AML-193 (cell line): ENCODE measurements at places on chromosomes 2 and 18.

DNA sequence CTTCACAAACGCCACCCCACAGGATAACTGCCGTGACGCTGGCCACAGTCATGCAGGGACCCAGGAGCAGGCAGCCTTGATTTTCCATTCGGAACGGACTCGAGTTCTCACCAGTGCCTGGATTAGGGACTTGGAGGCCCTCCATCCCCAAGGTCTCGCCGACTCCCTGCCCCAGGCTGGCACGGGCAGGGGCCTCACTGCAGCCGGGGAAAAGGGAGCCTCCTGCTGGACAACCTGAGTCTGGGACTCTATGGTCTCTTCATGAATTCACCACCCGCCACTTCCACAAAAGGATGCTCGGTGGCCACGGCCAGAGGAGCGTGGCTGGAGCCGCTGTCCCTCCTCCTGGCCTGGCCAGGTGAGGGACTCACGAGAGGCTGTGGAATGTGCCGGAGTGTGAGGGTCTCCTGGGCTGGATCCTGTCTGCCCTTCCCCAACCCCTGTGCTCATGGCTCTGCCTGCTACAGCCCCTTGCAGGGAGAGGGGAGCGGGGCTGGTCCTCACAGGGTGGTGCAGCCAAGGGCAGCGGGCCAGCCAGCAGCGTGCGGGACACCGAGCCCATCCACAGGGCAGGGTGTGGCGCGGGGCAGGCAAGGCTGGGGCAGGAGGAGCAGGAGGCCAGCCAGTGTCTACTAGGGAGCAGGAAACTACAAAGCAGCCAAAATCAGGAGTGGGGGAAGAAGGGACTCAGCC, 42.3 kb downstream of the AQP12A start:
- peak; percentile 15 for DNase-seq

DNA sequence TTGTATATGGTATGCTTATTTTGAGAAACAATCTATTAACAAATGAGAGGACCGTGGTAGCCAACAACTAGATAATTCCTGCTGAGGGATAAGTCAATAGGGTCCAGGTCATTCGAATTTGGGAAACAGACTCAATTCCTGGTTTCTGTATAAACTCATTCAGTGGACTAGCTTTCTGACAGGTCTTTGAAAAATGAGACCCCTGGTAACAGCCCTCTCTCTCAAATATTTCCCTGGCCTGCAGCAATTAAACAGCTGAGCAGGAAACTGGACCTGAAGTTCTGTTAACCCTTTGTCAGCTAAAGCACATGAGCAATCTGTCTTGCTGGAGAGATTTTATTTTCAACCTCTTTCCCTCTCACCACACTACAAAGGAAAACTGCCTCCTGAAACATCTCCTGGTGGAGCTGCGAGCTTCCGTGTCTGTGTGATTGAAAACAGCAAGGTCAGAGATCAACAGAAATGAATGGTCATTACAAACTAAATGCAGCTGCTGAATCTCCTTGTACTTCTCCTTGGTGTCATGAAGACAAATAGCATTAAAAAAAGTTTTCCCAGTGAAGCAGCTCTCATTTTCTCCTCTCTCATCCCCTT, 70.3 kb upstream of the CCDC85A start:
- no peak for DNase-seq

- DNase-seq: no peak
Observed at GRCh38 chr18:11663439-11664029, 25.5 kb upstream of the GNAL start.

- DNase-seq: no peak
Observed at GRCh38 chr2:41061356-41061755, 609.5 kb upstream of the SLC8A1 start.
